Naive thymus-derived CD8-positive, alpha-beta T cell (primary cell): ENCODE measurements at places on chromosomes 7 and 10.

- no peak overlapping the region for H3K27ac ChIP-seq
- no peaks in the 10 kb centered on the region for H3K27me3 ChIP-seq
- no peaks in the 10 kb centered on the region for H3K36me3 ChIP-seq
- no peak overlapping the region for H3K4me3 ChIP-seq
- H3K4me1 ChIP-seq, result peaks cover 2% of the 10 kb centered on the region
Measured at GRCh38 chr7:4070214-4070613, 611.9 kb upstream of the FOXK1 start.

- H3K4me1 ChIP-seq, result no peaks in the 10 kb centered on the region
- H3K36me3 ChIP-seq, result no peaks in the 10 kb centered on the region
- H3K27ac ChIP-seq, result no peak overlapping the region
- no peak for DNase-seq
Measured at GRCh38 chr7:23715099-23715498, 5.1 kb downstream of the STK31 start.

DNA sequence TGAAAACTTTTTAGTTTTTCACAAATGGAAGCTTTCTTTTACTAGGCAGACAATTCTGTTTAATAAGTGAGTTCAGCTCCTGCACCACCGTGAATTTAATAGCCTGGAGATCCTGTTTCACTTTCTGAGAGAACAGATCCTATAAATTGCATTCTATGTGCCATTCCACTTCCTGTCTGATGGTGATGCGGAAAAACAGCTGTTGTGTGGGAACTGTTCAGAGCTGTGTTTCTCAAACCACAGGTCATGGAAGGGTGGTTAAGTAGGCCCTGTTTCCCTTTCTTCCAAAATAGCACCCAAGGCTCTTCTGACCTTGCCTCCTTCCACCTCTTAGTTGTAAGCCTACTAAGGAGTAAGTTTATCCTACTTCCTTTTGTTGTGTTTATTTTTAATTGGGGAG, 97.2 kb upstream of the DKK1 start:
- no peaks in the 10 kb centered on the region for H3K27me3 ChIP-seq
- H3K4me3 ChIP-seq, result no peak overlapping the region
- no peaks in the 10 kb centered on the region for H3K4me1 ChIP-seq
- no peaks in the 10 kb centered on the region for H3K36me3 ChIP-seq
- H3K27ac ChIP-seq, result no peak overlapping the region

DNA sequence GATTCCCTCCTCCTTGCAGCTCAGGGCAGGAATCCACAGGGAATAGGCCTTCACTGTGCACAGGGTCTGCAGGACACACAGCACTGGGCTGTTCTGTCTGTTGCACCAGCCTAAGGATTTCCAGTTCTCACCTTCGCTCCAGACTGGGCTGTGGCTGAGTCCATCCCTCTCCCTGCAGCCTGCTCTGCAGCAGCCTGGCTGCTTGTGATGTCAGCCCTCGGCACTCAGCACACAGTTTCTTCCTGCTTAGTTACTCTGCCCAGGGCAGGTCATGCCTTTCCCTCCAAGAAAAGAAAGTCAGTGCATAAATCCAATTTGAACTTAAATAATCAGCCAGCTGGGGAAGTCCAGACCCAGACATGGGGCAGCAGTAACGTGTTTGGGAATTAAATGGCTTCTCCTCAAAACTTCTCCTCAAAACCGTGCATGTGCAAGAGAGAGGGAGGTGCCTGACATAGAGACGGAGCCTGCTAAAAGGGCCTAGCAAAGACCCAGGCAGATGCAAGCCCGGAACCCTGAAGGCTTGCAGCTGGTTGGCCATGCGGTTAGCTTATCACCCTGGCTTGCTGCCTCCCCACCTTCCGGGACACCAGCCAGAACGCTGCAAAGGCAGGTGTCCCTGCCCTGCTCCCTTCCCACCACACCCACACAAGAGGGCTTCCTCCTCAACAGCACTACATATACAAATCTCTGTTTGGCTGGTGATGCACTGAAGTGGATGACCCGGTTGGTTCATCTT, 10.9 kb upstream of the GDF2 start:
- H3K4me1 ChIP-seq, result peaks cover 25% of the 10 kb centered on the region
- no peaks in the 10 kb centered on the region for H3K27me3 ChIP-seq
- DNase-seq, result peak; percentile 44

GRCh38 chr10:8033812-8034465, 20.5 kb upstream of the GATA3 start:
- H3K4me1 ChIP-seq, result peaks cover 27% of the 10 kb centered on the region
- H3K27ac ChIP-seq, result no peak overlapping the region
- DNase-seq, result peak; percentile 5
- no peaks in the 10 kb centered on the region for H3K36me3 ChIP-seq
- peaks cover 28% of the 10 kb centered on the region for H3K27me3 ChIP-seq
- H3K4me3 ChIP-seq, result peak overlapping the region; percentile 39
